Hematopoietic multipotent progenitor cell treated with erythropoietin and hydrocortisone succinate and interleukin-3 and kit ligand, for 4 days (in vitro differentiated cells): ENCODE measurements at places on chromosomes 12 and 14.

DNA sequence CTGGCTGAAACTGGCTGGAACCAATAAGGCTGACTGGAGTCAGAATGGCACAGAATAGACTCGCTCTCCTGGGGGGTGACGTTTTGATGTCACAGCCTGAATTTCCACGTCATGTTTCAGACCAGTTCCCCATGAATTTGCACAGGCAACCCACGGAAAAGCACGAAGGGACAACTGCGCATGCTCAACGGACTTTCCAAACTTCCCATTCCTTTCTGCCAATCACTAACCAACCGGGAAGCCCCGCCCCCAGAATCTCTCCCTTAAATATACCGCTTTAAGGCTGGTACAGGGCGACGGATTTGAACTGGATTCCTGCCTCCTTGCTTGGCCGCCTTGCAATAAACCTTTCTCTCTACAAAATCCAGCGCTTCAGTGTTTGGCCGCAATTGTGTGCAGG is 434.7 kb downstream of the APAF1 start:
- no peak for DNase-seq

DNA sequence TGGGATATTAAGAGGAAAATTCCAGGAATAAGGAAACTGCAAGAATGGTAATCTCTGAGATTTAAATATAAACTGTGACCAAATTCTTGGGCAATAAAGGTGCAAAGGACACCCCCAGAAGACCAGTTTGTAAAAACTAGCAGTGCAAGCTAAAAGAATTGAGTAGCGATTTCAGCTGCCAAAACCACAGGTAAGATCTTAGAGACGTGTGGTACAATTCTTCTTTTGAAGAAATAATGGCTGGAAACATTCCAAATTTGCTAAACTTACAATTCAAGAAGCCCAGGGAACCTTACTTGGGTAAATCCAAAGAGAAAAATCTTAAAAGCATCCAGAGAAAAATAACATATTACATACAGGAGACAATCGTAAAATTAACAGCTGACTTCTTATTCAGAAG is 12.0 kb downstream of the CATSPERB start:
- DNase-seq: no peak

DNA sequence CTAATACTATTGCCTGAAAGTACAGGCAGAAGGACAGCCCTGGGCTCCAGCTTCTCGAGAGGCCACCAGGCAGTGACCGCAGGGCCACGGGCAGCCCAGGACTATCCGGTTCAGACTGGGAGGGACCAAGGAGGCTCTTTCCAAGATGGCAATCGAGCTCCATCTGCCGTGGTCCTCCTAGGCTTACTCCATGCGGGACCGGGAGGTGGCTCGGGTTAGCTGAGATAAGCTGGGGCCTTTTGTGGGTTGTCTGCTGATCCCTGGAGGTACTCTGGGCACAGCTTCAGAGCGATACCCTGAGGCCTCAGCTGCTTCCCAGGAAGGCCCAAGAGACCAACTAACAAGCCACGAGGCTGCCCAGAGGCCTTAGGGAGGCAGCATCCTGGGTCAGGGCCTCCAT is 33.1 kb downstream of the SNRNP35 start:
- no peak for DNase-seq

DNA sequence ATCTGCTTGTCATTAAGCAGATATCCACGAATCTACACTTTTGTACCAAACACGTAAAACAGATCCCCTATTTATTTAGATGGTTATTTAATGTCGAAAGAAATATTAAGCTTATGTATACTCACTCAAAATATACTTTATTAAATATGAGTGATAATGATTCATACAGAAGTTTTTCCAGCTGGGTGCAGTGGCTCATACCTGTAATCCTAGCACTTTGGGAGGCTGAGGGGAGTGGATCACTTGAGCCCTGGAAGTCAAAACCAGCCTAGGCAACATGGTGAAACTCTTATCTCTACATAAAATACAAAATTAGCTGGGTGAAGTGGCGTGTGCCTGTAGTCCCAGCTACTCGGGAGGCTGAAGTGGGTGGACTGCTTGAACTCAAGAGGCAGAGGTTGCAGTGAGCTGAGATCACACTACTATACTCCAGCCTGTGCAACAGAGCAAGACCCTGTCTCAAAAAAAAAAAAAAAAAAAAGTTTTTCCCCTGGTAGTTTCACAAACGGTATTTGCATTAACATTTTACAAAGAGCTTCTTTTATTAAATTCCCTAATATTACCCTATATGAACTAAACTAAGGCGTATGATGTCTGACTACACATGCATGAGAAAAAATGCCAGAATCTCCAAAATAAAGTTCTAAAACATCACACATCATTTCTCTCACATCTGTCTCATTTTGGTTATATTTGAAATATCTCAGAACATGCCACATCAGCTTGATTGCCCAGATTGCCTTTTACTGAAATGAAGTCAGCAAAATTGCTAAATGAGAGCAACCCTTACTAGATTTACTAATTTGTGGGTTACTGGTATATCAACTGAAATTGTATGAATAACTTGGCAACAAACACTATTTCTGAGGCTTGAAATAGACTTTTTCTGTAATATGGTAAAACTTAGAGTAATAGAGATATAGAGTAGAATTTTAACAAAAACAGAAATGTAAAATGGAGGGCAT is 74.9 kb downstream of the PAWR start:
- no peak for DNase-seq

DNA sequence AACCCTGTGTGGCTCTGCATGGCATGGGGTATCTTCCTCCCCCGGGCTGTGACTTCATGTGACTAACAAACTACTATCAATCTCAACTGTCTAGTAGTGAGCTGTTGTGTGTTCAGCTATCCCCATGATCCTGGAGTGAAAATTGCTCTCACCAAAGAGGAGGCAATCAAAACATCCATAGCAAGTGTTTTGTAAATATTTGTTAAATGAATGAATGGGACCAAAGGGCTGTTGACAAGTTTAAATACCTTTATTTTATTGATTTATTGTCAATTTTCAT is 138.1 kb upstream of the CPM start:
- no peak for DNase-seq

GRCh38 chr12:63955831-63956666 is 111.5 kb downstream of the SRGAP1 start:
- peak; percentile 82 for DNase-seq

GRCh38 chr12:71558445-71558844 is 105.2 kb downstream of the ZFC3H1 start:
- no peak for DNase-seq

- DNase-seq: no peak
These were observed 211.1 kb downstream of the ANO6 start for GRCh38 chr12:45427042-45427441.

DNA sequence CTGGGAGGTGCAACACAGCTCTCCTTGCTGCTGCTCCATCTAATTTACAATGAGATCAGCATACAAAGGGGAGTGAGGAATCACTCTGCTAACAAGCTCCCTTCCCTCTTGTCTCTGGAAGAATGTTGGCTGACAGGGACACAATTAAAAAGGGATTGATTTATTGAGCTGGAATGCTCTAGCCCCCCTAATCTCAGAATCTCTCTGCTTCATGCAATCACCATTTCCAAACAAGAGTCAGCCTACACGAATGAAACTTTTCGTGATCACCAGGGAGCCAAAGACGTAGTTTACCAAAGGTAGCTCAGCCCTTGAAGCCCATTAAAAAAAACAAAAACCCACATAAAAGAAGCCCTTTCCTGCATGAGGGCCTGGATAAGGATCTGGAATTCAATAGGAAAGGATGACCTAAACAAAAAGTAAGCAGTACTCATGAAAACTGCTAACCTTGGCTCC is 223.8 kb downstream of the C12orf75 start:
- no peak for DNase-seq

GRCh38 chr12:120092551-120093335 is 23.8 kb downstream of the RAB35 start:
- DNase-seq: no peak

DNA sequence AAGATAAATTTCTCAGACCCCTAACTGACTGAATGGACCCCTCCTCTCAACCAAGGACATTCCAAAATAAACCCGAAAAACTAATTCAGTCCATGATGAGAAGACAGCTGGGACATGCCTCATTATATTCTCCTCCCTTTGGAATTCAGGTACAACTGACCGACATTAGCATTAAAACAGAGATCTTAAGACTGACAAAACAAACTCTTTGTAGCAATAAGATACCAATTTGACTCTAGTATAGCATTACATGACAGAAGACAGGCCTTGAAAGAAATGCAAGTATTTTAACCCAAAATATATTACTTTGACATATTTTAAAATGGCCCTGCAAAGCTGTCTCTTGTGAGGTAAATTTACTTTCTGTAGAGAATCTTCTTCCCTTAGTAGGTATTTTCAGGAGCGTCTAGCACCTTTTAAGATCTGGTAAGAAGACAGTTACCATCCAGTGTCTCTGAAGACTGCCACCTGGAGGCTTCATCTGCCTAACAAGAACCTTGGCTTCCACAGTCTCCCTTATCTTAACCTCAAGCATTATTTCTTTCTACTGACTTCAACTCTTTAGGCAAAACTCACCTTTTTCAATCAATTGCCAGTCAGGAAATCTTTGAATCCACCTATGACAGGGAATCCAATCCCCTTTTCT is 957.5 kb downstream of the SLC6A15 start:
- peak; percentile 2 for DNase-seq

GRCh38 chr12:62426089-62426488 is 40.5 kb upstream of the MON2 start:
- no peak for DNase-seq

GRCh38 chr12:100173111-100173510 is 27.5 kb upstream of the ACTR6 start:
- no peak for DNase-seq

GRCh38 chr12:532908-533565 is 73.3 kb downstream of the B4GALNT3 start:
- DNase-seq: no peak

- DNase-seq: no peak
These were observed 300.9 kb downstream of the CACNA1C start for GRCh38 chr12:2353691-2354090.

- DNase-seq: no peak
These were observed 12.5 kb downstream of the AHSA1 start for GRCh38 chr14:77470224-77470870.

DNA sequence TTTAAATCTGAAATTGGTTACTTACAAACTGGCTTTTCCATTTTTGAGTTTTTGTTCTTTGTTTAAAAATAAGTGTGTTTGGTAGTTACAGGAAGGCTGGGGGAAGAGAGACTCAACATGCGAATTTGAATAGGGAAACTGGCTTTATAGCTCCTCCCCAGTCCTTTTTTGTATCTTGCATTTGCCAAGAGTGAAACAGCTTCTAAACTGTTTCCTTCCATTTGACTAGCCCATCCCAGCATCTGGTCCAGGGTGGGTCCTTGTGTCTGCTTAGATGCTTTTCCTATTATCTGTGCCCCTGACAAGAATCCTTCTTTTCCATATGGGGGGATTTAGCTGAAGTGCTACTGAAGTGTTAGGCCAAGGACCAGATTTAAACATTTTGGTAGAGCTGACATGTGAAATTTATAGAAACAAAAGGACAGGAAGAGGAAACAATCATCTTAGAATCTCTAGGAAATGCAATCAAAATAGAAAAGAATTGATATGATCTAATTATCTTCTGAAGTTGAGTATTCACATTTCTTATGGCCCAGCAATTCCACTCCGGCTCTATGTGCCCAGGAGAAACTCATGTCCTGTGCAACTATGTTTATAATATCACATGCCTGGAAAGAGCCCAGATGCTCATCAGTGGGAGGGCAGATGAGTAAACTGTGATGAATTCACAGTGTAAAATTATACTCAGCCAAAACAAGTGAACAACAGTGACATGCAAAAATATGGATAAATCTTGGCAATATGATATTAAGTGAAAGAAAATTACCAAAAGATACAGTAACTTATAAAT is 7.4 kb downstream of the SMOC1 start:
- DNase-seq: no peak

GRCh38 chr14:39459795-39460478 is 27.7 kb upstream of the FBXO33 start:
- DNase-seq: no peak

DNA sequence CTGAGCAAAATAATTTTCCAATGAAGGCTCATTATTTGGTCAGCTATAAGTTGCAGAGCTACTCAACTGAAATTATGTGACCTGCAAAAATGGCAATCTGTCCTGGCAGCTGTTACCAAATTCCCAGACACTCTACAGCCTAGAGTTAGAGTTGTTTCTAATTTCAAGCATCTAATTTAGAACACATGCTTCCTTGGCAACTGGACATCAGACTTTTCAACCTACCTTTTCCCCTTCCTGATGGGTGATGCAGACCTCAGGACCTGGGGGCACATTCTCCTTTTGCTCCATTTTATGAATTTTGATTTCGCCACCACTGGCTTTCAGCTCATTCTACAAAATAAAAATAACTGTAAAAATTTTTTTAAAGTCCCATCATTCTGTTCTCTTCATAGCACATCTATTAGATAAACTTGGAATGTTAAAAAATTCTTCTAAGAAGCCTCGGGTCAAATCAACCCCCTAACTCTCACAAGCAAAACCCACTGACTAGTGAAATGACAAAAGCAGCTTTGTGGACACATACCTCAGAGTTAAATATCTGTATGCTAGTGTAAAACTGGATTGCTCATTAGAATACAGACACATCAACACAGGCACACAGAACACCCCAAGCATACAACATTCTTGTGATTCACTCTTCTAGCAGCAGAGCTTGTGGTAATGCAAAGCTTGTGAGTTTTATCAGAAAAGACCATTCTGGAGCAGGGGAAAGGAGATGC is 33.5 kb upstream of the CERS5 start:
- DNase-seq: no peak

DNA sequence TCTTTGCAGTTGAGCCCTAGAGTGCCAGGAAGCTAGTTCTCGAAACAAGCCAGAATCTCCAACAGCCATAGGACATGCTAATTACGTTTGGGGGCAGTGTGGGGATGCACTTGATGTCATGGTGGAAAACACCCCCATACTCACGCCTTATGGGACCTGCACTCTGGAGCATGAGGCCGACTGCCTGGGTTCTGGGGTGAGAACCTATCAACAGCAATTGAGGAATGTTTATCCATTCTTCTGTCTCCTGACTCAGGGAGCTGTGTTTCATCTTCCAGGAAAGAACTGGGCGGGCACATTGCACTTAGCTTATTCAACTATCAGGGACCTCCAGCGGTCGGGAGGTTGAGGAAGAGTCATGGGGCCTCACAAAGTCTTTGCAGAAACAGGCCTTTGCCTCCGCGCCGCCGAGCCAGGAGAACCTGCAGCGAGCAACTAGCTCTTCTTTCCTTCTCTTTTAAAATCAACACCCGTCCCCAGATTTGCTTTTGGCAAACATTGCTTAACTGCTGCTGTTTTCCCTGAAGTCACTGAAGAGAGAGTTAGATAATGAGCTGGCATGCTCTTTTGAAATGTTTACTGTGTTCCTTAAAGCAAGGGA is 226.1 kb upstream of the DIO3 start:
- no peak for DNase-seq

- DNase-seq: no peak
These were observed 7.7 kb downstream of the TNFAIP2 start for GRCh38 chr14:103130965-103131364.

- no peak for DNase-seq
These were observed 365.6 kb upstream of the TMPO start for GRCh38 chr12:98149691-98150210.
